ENCODE measurements at places on chromosomes 1 and 21.

GRCh38 chr1:22949822-22950331 lies 22.8 kb downstream of the LACTBL1 start:
- no peak for DNase-seq

GRCh38 chr1:201883786-201884185 lies 4.9 kb upstream of the SHISA4 start:
- peak; percentile 29 for DNase-seq

GRCh38 chr1:224525411-224526040 lies 90.6 kb upstream of the CNIH3 start:
- no peak for DNase-seq

- DNase-seq, result no peak
Observed at GRCh38 chr1:178579562-178579961, 66.7 kb downstream of the TEX35 start.

- no peak for DNase-seq
Observed at GRCh38 chr1:156543066-156543465, 29.3 kb downstream of the IQGAP3 start.

GRCh38 chr1:36256558-36257374 lies 32.5 kb downstream of the THRAP3 start:
- no peak for DNase-seq
